AG20443 (cell line): ENCODE measurements at places on chromosomes 7 and 10.

DNA sequence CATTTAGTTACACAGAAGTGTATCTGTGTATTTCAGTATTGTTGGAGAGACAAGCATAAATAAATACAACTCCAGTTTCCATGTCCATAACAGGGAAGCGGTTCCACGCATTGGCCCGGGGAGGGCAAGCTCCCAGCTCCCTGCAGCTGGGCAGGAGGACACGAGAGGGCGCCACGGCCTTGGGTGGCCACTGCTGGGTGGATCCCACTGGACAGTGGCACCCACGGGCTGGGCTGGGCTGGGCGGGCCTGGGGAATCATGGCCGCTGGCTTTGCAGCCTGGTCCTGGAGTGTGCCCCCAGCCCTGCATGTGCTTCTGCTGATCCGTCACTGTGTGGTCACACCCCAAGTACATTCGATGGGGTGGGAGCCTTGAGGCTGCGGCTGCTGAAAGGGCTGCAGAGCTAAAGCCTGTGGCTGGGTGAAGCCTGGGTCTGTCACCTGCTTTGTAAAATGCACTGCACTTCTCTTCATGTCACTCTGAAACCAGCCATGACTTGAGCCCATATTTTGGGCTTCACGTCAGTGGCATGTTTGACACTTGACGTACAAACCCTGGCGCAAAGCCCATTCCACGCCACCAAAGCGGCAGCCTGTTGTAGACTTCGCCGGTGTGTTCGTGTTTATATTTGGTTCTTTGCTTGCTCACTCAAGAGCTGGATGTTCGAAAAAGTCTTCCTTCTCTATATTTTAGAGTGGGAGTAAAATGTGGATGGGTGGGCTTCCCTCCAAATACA lies 27.5 kb downstream of the LRRC27 start:
- DNase-seq, result no peak

DNA sequence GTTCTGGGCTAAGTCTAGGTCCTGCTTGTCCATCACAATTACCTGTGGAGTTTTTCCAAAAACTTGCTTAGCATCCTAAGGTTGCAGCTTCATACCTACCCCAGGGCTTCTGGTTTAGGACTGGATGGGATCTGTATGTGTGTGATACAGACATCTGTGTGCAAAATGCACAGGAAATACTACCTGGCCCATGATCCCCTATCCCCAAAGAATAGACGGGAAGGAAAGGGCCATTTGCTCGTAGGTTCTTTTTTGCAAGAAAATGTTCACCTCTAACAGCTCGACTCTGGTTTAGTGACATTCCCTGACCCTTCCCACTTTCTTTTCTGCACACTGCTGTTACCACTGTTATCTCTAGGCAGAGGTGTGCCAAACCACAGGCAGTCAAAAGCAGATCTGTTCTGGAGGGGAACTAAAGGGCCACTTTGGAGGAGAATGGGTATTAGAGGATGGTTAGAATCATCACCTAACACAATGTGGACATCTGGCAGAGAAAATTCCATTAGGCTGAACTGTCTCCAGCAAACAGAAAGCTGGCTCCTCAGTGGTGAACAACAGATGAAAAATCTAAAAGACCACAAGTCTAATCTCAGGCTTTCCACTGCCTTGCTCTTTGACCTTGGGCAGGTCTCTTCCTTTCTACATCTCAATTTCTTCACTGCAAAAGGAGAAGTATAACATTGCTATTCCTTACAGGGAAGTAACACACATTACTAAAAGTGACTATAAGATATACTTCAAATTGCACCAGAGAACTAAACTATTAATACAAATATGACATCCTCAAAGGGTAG lies 107.4 kb downstream of the UBE2H start:
- DNase-seq, result peak; percentile 62

DNA sequence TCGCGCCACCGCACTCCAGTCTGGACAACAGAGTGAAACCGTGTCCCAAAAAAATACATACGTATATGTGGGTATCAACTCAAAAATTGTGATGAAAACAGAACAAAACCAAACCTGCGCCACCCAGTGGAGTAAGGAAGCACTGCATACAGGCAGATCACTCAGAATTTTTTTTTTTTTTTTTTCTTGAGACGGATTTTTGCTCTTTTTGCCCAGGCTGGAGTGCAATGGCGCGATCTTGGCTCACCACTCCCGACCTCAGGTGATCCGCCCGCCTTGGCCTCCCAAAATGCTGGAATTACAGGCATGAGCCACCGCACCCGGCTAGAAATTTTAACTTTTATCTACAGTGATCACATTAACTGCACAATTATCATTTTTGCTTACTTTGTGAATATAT lies 9.1 kb upstream of the TMEM236 start:
- peak; percentile 69 for DNase-seq

DNA sequence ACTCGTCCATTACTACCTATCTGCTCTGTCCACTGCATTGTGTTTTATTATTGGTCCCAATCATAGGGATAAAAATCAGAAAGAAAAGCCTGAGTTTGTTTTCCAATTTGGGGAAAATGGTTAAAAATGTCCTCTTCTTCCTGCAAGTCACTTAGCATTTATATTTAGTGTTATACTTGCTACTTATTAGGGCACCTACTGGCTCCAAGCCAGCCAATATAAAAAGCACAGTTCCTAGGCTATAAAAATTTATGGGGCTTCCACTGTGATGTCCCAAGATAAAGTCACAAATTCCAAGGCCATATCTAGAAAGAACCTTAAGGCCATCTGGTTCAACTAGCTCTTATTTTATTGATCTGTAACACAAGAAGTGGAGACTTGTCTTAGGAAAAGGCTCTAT lies 3.2 kb downstream of the SLC35B4 start:
- no peak for DNase-seq

- DNase-seq, result peak; percentile 67
Measured at GRCh38 chr7:94391726-94392392, 2.8 kb upstream of the COL1A2 start.

DNA sequence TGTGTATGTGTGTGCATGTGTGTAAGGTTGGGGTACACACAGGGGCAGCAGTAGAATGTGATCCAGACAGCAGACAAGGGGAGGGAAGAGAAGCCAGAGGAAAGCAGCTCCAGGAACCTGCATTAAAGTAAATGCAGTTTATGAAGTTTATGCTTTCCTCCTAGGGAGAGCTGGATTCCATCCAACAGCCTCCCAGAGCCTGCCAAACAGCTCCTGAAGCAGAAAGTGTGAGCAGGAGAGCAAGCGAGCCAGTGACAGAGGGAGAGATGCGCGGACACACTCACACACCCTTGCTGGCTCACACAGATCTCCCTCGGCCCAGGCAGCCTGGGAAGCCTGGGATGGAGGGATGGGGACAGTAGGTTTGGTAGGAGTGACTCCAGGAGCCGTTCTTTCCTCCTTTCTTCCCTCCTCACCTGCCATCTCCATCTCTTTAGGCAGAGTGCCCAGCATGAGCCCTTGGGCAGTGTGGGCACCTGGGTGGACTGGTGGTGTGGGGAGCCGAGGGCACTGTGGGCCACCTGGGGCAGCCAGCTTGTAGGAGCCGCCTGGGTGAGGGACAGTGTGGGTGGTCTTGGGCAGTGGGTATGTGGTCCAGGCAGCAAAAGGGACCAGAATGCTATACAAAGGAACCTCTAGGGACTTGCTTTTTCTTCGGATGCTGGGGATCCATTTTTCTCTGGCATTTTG lies 46.1 kb downstream of the PAX2 start:
- DNase-seq, result no peak

- no peak for DNase-seq
Measured at GRCh38 chr7:32673275-32673983, 178.1 kb downstream of the AVL9 start.

DNA sequence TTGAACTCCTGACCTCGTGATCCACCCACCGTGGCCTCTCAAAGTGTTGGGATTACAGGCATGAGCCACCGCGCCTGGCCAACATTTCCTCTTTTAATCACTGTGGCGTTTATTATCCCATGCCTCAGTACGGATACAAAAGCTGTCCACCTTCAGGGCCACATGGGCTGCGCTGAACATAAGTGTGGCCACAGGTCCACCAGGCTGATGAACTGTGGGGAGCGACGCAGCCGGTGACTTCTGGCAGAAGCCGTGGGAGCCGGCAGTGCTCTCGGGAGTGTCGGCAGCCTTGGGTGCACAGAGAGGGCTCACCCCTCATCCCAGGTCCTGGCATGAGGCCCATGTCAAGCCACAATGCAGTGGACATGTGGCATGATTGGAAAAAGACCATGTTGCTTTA lies 223.6 kb downstream of the TNS3 start:
- no peak for DNase-seq

GRCh38 chr7:42736931-42737330 lies 174.9 kb downstream of the C7orf25 start:
- no peak for DNase-seq

DNA sequence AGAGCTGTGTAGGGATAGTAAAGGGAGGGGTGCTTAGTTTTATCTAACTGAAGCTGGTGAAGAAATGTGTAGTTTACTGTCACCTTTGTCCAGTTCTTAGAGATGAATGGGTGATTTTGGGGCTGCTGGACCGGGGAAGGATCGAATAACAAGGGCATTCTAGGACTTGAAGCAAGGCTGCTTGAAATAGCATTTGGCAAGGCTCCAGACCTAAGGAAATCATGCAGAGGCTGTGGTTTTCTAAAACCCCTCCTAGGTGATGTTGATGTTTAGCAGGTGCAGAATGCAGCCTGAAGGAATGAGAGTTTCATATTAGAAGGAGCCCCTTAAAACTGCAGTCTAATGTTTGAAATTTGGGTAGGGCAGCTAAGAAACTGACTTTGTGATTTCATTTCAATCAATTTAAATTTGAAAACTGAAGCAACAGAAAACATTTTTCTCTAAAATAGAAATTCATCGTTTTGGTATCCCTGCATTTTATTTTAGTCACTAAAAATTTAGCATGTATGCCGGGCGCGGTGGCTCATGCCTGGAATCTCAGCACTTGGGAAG lies 68.5 kb downstream of the TET1 start:
- no peak for DNase-seq

- no peak for DNase-seq
Measured at GRCh38 chr10:77973276-77973675, 46.7 kb upstream of the DLG5 start.

- DNase-seq, result no peak
Measured at GRCh38 chr7:140219672-140220524, 43.1 kb upstream of the KDM7A start.

DNA sequence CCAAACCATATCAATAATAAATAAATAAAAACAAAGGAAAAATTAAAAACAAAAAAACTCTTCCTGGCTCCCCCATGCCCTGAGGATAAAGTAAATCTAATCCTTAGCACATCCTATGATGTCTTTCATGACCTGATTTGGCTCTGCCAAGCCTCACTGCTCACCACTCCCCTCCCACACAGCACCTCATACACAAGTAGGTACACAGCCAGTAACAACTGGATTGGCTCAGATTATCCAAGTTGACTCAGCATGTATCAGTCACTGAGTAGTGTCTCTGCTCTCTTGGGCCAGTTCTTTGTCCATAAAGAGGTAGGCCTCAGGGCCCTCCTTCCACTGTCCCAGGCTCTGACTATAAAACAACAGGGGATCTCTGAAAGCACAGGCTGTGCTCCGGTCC lies 99.6 kb downstream of the STRA8 start:
- no peak for DNase-seq

DNA sequence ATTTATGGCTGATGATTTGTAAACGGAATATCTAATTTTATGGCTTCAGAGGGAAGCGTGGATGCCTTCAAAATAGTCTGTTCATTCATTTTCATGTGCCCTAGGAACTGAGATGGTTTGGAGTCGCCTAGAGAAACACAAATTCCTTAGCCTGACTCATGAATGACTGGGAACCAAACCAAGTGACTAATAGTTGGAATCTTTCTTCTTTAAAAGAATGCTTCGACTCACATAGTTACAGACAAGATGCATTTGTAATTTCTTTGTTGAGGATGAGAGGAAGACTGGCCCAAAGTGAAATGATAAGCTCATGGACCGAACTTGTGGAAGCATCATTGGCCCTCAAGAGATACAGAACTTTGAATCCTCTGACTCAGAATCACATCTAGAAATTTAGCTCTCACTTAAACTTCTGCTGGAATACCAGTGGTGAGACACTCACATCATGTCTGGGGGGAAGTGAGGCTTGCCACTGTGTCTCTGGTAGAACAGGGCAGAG lies 1107.2 kb downstream of the NRG3 start:
- peak; percentile 83 for DNase-seq

DNA sequence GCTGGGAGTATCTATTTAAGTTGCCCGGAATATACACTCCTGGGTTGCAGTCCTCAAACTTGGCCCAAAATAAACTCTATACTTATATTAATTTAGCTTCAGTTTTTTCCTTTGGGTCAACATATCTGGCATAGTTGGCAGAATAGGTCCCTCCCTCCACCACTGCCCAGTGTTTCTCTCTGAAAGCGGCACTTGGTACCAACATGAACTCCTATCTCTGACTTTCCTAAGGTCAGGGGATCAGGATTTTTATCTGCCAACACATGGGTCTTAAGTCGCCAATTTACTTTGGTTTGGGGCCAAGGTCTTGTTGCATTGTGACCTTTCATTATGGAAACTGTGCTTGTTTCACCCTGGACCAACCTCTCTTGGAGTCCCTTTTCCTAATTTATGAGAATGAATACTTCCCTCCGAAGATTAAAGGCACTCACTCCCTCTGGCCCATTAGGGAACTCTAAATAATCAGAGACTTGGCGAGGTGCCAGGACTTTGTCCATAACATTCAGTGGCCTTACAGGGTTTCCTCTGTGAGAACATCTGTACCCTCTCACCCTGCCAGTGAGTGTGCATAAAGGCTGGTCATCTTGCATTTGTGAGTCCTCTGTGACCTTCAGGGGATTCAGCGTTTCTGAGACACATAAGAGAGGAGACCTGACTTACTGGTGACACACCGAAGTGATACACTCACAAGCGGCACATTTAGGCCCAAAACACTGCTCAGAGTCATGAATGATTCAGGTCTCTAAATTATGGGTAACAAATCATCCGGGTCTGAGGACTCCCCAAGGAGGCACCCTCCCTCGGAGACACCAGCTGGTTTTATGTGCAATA lies 19.7 kb upstream of the FKBP9 start:
- DNase-seq, result peak; percentile 34

- DNase-seq, result no peak
Measured at GRCh38 chr10:78937393-78937792, 131.4 kb upstream of the ZMIZ1 start.

- no peak for DNase-seq
Measured at GRCh38 chr7:17037356-17037755, 155.6 kb upstream of the AGR3 start.
